ENCODE measurements at places on chromosomes 2 and 18. TPM values are rescaled to one million over a fixed set of nuclear protein-coding genes. Genes with fewer than 3 reads are reported as not detected.

The SERPINB3 gene
- 22.4 TPM for total RNA-seq

DNA sequence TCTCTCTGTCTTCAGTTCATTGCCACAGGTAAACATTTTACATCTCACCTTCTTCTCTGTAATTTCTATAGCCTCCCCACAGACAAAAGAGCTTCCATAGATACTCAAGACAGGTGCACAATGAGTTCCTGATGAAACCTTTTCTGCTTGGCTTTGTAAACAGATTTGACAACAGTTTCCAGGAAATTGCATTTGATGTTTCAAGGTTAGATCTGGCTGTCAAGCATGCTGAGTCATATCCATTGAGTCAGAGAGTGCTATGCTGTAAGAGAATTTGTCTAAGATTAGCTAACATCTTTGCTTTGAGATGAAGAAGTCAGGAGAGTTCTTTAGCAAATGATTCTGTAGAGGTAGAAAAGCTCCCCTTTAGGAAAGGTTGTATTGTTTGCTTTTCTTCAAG, 40.6 kb upstream of the MAP2 start:
- DNase-seq = peak; percentile 99

- no peak for DNase-seq
Measured at GRCh38 chr18:29556070-29556469, 1379.1 kb upstream of the CDH2 start.

- no peak for DNase-seq
Measured at GRCh38 chr2:42055573-42056514, 8.0 kb downstream of the PKDCC start.

- DNase-seq = no peak
Measured at GRCh38 chr2:238046725-238047270, 14.0 kb upstream of the SCLY start.

The GLI2 gene
- 0.26 TPM for total RNA-seq

- DNase-seq = peak; percentile 93
Measured at GRCh38 chr2:223230352-223230751, 178.4 kb downstream of the KCNE4 start.

GRCh38 chr2:189142893-189143759, 36.4 kb downstream of the COL5A2 start:
- peak; percentile 70 for DNase-seq

The PSD4 gene
- 25.0 TPM for total RNA-seq

- DNase-seq = no peak
Measured at GRCh38 chr2:241641631-241642030, 4.1 kb downstream of the ATG4B start.

GRCh38 chr2:224022486-224022885, 16.6 kb downstream of the SERPINE2 start:
- no peak for DNase-seq

DNA sequence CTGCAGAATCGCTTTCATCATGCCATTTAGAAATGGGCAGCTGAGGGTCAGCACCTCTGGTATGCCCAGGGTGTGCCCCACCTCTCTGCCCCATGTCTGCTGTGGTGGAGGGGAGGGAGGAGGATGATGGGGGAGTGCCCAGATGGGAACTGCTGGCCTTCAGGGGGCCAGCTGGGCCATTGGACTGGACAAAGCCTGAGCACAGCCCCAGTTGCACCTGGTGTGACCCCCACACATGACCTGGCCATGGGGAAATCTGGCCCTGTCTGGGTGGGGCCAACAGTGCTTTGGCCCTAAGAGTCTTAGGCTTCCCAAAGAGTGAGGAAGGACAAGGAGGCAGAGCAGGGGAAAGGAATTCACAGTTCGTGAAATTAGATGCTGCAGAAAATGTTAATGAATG, 44.1 kb downstream of the CTIF start:
- DNase-seq = no peak

DNA sequence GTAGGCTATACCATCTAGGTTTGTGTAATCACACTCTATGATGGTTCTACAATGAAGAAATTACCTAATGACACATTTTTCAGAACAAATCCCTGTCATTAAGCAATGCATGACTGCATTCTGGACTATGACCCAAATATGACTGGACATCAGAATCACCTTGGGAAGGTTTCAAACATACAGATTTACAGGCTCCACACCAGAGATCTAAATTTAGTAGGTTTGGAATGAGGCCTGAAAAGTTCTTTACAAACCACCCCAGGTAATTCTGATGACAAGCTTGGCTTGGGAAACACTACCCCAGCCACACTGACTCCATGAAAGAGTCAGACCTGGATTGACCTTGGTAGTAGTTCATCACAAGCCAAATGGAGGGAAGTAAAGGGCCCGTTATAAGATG, 52.2 kb upstream of the NFE2L2 start:
- DNase-seq = peak; percentile 85

DNA sequence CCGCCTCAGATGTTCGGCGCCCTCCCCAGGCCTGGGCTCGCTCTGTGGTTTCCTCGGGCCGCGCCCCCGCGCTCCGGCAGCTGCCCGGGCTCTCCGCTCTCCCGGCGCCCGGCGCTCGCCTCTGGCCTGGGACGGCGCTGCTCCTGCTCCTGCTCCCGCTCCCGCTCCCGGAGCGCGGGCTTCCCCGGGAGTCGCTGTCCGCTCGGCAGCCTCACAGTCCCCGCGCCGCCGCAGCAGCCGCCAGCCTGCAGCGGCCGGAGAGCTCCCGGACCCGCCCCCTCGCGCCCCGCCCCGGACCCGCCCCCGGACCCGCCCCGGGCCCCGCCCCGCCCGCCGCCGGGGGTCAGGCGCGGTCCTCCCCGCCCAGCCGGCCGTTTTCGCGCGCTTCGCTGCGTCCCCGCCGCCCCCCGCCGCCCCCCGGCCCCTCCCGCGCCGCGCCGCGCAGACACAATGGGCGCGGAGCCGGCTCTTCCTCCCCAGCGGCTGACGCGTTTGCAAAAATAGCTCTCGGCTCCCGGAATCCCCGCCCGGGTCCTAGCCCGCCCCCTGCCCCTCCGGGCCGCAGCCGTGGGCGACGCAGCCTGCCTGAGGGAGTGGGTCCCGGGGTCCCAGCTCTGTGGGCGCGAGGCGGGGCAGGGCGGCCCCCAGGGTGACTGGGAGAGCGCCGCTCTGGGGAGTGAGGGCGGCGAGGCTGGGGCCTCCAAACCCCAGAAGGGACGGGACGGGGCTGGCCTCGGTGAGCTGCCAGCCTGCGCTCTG, at the start of gene ARL4C:
TSS of gene ARL4C (minus strand) at position 247 of the 759 bp plus-strand sequence. CDS start 495 bp downstream, outside the sequence.
- peak; percentile 28 for DNase-seq

The ASNSD1 gene
- total RNA-seq = 30.3 TPM

DNA sequence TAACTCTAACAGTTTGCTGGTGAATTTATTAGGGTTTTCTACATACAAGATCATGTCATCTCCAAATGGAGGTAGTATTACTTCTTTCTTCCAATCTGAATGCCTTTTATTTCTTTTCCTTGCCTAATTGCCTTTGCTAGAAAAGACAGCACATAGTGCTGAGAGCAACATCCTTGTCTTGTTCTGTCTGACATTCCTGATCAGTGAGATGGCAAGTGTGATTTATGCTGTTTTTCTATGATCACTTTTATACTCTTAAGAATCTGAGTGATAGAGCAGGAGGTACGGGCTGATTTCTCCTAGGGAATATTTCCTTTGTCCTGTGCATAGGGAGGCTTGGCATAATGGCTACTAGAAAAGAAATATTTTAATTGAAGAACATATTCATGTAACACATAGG, 17.3 kb downstream of the LYPD6B start:
- peak; percentile 37 for DNase-seq

DNA sequence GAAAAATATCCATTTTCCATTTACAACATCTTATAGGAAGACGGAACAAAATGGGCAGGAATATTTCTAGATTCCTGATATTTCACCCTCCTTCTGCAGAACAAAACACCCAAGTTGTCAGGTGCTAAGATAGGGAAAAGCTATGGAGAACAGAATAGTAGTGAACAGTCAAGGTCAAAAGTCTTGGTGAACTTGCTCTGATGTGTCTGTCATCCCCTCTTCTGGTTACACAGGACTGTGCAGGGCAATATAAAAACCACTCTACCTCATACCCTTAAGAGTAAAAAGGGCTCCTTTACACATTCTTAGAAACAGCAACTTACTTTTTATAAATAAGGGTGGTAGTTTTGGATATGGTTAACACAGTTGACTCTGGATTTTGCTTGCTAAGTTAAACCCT, 4.4 kb downstream of the MYL1 start:
- no peak for DNase-seq

DNA sequence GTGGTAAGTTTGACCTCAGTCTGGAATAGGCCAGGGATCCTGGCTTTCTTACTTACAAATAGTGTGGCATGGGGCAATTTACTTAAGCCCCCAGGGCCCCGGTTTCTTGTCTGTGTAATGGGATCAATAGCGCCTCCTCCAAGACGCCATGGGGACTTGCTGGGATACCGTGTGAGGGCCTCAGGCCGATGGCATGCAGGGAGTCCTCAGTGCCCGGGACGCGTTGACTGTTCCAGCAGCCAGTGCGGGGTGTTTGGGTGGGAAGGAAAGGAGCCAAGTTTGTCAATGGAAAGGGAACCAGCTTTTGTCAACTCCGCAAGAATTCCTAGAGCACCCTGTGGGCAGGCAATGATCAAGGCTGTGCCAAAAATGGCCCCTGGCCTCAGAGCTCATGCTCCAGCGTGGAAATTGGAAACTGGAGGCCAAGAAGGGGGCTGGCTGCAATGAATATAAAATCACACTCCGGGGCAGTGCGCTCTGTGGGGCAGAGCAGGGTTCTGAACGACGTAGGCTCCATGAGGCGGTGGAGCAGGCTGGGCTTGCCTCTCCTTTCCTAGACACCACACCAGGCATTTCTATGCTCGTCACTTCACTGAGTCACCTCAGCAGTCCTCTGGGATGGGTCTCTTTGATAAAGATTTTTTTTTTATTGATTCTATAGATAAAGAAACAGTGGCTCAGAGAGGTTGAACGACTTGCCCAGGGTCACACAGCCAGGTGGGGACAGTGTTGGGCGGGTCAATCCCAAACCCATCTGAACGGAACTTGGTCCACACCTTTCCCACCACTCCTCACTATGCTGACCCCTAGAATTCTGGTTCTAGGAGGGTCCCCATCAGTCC, 56.7 kb upstream of the ASAP2 start:
- no peak for DNase-seq

GRCh38 chr2:82939211-82939610, 1519.9 kb downstream of the SUCLG1 start:
- DNase-seq = no peak

The ATOH8 gene
- not detected for total RNA-seq

The STPG4 gene
- total RNA-seq = under 0.01 TPM

DNA sequence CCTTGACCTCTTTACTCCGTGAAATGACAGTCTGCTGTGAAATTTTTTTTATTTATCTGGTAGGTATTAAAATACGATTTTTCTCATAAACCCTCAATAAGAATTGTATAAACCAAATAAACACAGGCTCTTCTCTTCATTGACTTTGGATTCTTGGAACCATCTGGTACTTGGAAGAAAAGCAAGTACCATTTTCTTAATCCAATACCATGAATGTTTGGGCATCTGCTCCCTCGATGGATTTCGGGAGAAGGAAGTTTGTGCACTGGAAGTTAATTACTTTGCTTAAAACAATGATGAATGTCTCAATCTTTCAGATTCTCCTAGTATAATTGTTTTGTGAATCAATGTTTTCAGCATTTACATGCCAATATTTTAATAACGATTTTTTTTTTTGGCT, 5.3 kb upstream of the SCG2 start:
- no peak for DNase-seq

The TCF23 gene
- under 0.01 TPM for total RNA-seq

DNA sequence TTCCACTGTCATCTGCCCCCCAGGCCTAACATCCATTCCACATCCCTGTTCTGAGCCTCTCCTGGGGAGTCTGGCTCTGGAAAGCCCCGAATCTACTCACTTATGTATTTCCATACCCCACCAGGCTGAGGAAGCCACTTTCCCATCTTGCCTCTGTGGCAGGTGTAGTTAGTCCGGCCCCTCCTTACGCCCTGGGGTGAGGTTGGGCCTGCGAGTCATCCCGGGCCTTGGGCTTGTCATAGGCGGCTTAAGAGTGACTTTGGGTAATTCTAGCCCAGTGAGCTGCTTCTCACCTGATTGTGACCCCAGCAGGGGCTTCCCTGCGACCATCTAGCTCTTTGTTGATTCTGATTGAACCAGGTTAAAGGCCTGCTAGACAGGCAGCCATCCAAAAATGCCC, 21.1 kb downstream of the PCARE start:
- DNase-seq = peak; percentile 49

The NEU2 gene
- not detected for total RNA-seq

The COL5A2 gene
- 9.3 TPM for total RNA-seq

The MYO5B gene
- total RNA-seq = 31.3 TPM

The LRRC30 gene
- total RNA-seq = not detected

- no peak for DNase-seq
Measured at GRCh38 chr2:30663321-30663720, 143.9 kb downstream of the CAPN13 start.

The C1QL2 gene
- total RNA-seq = not detected

GRCh38 chr2:142681952-142682351, 195.5 kb upstream of the KYNU start:
- no peak for DNase-seq

DNA sequence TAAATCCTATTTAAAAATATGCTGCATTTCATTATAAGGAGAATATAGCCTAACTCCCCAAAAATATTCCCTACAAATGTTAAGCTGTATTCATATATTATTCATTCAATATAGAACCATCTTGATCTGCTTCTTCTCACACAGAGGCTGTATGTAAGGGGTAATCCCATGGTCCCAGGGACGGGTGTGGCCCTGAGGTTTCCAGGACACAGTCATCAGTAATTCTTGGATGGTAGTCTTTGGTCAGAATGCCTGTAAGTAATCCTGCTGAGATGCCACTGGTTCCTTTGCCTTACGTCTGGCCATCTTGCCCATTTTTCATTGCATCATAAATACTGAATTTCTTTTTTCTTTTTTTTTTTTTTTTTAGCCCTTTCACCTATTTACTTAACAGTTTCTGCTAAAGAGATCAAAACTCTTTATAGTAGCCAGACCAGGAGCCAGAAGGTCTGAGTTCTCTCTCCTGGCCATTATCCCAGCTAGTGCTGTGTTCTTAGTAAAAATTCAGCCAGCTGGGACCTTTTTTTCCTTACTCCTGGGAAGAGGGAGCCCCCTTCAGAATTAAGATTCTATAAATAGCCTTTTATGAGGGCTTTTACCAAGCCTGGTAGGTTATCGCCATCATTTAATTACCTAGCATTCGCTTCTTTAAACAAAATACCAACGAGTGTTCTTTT, 134.9 kb downstream of the SOX11 start:
- DNase-seq = no peak

GRCh38 chr2:71223767-71224333, 3.1 kb downstream of the PAIP2B start:
- DNase-seq = peak; percentile 15

The CHRND gene
- not detected for total RNA-seq

DNA sequence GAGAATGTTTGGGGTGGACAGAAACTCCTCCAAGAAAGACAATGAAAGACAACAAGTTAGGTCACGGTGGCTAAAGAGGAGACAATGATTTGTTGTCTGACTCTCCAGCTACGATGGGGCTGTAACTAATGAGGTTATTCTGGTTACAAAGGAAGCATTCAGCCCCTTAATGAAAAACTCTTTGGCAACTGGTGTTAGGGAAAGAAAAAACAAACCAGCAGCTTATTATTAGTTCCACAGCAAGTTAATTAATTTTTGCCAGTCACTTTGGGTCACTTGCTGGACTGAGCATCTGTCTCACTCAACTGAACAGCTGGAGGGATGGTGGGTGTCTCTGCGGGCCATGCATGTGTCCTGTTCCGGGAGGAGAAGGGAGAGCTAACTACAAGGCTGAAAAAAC, 263.7 kb downstream of the ALK start:
- no peak for DNase-seq

GRCh38 chr2:30276455-30276911, 45.1 kb downstream of the LBH start:
- DNase-seq = no peak

- no peak for DNase-seq
Measured at GRCh38 chr2:126731353-126731752, 75.4 kb downstream of the GYPC start.
